ENCODE measurements at places on chromosomes 12 and 14.

DNA sequence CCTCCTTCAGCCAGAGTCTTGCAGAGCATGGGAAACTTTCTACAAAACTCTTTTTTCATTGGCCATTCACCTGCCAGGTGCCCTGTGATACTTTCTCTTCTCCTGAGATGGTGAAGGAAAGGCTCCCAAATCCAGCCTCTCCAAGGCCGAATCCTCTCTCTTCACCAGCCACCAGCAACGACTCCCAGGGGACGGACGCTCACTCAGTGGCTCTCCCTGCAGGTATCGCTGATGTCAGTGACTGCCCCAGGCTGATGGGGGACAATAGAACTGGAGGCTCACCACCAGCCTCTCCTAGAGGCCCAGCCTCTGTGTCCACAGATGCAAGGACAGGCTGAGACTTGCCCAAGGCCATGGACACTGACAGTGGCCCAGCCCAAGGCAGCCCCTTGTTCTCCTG lies 204.1 kb downstream of the BCL11B start:
- no peak for DNase-seq

DNA sequence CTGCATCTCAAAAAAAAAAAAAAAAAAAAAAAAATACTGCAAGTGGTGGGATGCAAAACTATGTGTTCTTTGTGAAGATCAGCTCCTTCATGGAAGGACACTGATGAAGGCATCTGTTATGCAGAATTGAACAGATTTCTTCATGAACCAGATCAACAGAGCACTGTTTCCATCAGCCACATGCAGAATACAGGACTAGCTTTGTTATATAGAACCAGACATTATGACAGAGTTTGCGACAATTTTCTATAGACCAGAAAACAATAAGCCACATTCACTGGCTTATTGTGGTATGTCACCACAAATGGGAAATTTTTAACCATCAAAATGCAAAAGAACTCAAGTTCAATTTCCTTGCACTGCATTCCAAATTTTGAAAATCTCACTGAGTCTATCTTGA lies 34.7 kb downstream of the CIT start:
- no peak for DNase-seq

DNA sequence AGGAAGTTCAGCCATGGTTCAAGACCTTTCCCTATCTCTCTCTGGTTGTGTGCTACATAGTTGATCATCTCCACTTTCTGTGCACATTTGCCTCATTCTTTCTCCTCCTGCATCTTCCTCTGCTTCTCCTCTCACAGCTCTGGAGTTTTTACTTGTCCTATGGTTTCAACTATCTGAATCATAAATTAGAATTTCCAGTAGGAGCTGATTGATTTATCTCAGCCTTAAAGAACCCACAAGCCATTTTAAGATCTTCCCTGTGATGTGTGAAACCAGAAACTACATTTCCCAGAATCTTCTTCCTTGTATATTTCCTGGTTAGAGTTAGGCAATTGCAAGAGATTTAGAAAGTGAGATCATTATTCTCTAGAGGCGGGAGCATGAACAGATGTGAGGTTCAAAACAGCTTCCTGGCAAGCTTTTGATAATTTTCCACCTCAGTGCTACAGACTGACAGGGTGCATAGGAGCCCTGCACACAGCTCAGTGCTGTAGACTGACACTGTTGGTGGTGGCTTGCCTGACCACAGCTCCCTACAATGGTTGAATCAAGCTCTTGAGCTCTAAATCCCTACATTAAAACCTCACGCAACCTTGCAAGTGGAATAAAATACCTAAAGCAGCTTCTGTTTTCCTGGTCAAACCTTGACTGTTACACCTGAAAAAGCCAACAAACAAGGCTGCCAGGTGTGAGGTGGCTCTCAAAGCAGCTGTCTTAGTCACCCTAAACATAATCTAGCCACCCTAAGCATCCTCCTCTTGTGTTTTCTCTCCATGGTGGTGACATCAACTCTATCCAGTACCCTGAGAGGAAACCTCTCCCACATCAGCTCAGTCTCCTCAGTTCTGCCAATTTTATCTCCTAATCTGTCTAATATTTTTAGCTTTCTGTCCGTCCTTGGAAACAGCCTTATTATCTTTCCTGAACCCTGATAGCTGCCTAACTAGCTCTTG lies 21.5 kb upstream of the IFNG start:
- DNase-seq = no peak

DNA sequence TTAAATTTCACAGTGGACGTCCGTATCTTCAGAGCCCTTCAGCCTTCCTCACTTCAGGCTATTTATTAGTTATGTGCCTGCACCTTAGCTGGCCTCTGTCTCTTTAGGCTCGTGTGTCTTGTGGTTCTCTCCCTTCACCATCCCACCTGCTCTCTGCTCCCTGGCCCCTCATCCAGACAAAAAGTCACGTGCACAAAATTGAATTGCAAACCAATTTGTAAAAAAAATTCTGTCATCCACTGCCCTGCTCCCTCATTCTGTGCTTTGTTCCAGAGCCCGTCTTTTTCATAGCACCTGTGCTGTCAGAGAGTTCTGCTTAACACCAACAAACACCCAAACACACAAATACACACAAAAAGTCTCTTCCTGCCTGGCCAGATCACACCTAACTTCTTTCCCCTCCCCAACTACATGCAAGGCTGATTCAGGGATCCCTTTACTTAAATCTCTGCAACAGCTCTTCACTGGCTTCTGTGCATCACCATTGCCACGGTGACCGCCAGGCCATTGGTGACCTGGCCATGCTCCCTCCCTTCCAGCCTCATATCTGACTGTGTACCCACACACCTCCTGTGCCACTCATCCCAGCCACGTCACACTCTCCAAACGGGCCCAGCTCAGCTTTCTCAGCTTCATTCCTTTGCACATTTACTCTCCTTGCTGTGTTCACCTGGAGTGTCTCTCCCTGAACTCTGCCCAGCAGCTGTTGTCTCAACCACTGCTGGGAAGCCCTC lies 205.7 kb downstream of the TTC8 start:
- DNase-seq = no peak

DNA sequence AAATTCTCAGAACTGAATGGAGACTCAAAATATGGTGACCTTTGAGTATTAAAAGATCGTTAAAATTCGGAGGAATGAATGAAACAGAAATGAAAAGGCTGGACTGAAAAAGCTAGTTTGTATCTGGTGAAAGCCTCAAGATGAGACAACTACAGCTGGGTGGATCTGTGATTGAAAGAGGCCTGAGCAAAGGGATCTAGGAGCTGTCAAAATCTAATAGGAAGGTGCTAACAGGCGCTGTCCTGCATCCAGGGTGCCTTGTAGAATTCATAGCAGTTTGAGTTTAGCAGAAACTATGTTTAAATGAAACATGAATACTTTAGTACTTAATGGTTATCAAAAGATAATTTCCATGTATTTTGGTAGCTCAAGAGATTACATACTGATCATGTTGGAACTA lies 2.3 kb downstream of the YY1 start:
- no peak for DNase-seq

- DNase-seq = no peak
Observed at GRCh38 chr12:106315523-106315922, 13.0 kb downstream of the TCP11L2 start.

- DNase-seq = no peak
Observed at GRCh38 chr14:95386536-95387095, 66.9 kb upstream of the CLMN start.

- no peak for DNase-seq
Observed at GRCh38 chr12:92074889-92075288, 70.8 kb downstream of the BTG1 start.

- peak; percentile 59 for DNase-seq
Observed at GRCh38 chr12:20044846-20045245, 323.5 kb upstream of the PDE3A start.

GRCh38 chr12:5248230-5248629 lies 183.7 kb upstream of the NTF3 start:
- DNase-seq = no peak

GRCh38 chr12:44227616-44228015 lies 391.7 kb downstream of the TMEM117 start:
- DNase-seq = peak; percentile 11

DNA sequence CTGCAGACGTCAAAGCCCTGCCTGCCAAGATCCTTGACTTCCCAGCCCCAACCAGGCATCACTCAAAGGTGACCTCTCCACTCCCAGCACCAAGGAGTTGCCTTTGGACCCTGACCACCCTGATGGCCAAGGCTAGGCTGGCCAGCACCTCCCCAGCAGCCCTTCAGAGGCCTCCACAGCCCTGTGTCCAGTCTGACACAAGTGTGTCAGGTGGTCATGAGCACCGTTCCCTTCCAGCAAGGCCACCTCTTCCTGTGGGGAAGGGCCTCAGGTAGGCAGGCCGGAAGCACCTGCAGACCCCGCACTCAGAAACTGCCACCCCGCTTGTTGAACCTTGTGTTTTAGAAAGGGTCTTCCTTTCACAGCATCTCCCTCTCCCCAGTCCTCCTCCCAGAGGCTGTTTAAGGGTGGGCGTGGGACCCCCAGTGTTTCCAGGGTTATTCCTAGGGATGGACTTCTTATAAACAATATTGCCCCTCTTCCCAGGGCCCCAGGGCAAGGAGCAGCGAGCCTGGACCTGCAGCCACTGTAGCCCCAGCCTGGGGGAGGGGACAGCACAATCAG lies 13.2 kb upstream of the INF2 start:
- DNase-seq = no peak

DNA sequence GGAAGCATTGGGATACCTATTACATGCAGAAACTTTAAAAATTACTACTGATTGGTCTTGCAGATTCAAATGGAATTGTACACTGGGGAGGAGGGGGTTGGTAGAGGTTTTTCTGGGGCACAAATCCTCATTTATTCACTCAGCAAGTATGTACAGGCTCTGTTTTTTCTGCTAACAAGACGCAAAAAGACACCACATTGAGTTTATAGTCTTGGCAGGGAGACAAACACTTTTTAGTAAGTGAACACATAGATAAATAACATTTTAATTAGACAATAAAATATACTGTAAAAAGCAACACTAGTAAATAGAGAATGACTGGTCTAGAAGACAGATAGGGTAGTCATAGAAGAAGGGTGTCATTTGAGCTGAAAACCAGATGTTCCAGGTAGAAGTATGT lies 23.8 kb downstream of the GLIPR1L2 start:
- DNase-seq = no peak

DNA sequence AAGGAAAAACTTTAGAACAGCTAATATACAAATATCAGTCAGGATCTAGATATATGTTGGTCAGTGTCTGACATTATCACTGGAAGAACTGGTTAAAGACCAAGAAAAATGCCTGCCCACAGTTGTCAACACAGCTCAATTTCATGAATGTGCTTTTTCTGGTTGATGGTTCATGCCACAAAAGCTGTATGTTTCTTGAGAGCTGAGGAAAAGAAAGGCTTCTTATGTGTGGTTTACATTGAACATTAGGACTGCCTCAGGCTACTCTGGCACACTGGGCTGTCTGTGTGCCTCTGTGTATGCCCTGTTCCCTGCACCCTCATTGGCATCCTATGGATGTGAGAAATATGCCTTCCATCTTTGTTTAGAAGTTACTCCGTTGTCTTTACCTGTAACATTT lies 218.8 kb upstream of the RGS6 start:
- DNase-seq = no peak

GRCh38 chr12:117026921-117027250 lies 72.3 kb downstream of the TESC start:
- no peak for DNase-seq

GRCh38 chr12:75480469-75480949 lies at the start of gene GLIPR1:
Gene GLIPR1 (plus strand): TSS chr12:75480755. CDS start chr12:75480881, 126 bp downstream.
- DNase-seq = peak; percentile 12

DNA sequence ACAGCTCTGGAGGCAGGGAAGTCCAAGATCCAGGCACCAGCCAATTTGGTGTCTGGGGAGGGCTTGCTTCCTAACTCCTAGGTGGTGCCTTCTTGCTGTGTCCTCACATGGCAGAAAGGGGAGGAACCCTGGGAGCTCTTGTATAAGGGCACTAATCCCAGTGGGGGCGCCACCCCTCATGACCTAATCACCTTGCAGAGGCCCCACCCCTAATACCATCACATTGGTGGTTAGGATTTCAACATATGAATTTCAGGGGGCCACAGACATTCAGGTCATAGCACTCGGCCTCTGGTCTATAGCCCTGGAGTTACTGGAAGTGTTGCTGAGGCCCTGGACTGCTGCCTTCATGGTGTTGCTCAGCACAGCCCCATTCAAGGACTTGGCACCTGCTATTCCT lies 14.6 kb downstream of the PSMD9 start:
- no peak for DNase-seq

DNA sequence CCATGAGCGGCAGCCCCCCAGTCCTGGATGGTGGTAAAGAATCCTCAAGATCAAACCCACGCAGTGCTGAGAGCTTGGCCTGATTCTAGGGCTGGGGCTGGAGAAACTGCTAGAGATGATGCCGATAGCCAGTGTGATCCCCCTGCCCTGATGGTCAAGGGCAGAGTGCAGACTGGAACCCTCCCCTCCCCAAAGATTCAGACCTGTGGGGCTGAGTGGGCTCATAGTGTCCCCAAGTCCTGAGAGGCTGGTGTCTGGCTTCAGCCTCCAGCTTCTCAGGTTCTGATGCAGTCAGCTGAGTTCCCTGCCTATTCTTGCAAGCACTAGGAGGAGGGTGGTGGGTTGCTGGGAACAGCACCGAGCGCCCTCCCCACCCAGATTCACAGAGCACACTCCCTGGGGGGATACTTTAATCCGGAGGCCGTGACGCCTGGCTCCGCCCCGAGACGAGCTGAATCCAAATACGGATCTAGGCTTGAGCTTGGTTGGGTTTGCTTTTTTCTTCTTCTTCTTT lies 11.9 kb downstream of the RHOF start:
- DNase-seq = no peak

DNA sequence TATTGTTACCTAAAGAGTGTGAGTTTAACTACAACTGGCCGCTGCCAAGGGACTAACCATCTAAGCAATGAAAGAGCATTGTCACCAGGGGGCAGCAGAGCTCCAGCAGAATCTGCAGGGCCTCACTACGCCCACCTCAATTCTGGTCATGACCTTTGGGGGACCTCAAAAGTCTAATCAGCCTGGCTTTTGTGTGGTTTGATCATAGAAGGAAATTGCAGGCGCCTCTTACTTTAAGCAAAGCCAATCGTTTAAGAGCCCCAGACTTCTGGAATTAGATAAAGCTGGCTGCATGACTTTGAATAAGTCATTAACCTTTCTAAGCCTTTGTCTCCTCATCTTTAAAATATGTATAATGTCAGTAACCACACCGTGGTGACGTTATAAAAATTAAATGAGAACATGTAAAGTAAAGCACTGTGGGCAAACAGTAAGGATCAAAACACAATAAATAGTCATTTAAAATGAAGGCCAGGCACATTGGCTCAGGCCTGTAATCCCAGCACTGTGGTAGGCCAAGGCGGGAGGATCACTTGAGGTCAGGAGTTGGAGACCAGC lies 58.6 kb downstream of the TBX3 start:
- no peak for DNase-seq

- peak; percentile 18 for DNase-seq
Observed at GRCh38 chr12:18861287-18861858, 123.5 kb downstream of the CAPZA3 start.

Data from NCI-H446 treated with DMSO at 0.1 percent for 48 hours (cell line).